ENCODE measurements at places on chromosomes 3 and 15.

DNA sequence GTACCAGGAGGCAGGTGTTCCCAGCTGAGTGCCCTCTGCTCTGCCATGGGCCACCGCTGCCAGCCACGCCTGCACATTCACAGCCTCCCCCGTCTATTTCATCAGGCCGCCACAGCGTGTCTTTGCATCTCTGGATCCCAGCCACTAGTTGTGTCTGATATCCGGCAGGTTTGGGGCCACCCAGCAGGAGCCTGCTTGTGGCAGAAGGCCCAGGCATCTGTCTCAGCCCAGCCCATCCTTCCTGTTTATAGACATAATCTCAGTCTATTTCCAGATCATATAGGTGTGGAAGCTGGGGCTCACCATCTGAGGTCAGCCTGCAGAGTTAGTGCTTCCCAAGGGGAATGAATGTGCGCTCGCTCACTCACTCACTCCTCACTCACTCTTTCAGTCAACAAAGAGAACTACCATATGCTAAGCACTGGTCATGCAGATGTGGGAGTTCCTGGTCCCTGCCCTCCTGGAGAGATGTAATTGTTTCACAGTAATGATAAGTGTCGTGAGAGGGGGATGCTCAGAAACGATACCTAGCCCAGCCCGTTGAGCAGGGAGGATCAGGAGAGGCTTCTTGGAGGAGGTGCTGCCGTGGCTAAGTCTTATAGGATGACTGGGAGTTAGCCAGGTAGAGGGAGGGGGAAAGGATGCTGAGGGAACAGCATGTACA is 60.6 kb downstream of the FGD5 start:
- no peak for DNase-seq

- no peak for DNase-seq
These were observed 6.3 kb downstream of the FBXL22 start for GRCh38 chr15:63603516-63603915.

- no peak for DNase-seq
These were observed 3.8 kb upstream of the OR4F15 start for GRCh38 chr15:101808201-101808600.

DNA sequence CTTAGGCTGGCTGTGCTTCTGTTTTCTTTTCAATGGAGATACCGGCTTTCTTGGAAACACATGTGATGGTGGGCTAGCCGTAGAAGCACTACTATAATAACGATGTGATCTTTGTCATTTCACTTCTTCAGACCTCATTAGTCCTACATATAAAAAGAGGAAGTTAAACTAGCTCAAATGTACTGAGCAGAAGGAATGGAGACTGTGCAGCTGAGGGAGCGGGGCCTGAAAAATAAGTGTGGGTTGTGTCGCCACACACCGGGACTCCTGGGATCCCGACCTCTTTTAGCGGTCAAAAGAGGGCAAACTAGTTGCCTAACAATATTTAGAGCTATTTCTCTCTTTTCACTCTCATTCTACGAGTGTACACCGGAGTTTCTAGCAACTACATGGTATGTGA is 1.0 kb upstream of the RNF7 start:
- no peak for DNase-seq

DNA sequence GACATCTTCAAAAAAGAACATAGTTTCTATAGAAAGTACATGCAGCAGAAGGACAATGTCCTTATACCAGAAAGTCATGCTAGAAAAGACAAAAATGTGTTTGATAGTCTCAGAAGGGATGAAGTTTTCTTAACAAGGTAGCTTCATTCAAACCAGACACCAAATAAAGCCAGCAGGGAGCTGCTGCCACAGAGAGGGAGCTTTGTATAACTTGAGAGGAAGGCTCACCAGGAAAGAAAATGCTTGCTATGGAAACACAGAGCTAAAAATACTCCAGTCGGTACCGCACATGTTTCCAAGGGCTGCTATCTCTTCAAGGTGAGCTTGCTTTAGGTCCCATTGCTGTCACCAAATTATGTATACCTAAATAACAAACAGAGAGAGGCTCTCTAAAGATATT is 1074.8 kb upstream of the ALCAM start:
- no peak for DNase-seq

- no peak for DNase-seq
These were observed 440 bp downstream of the DCBLD2 start for GRCh38 chr3:98901119-98901391.

- no peak for DNase-seq
These were observed 166.8 kb upstream of the TGFBR2 start for GRCh38 chr3:30439451-30440053.

DNA sequence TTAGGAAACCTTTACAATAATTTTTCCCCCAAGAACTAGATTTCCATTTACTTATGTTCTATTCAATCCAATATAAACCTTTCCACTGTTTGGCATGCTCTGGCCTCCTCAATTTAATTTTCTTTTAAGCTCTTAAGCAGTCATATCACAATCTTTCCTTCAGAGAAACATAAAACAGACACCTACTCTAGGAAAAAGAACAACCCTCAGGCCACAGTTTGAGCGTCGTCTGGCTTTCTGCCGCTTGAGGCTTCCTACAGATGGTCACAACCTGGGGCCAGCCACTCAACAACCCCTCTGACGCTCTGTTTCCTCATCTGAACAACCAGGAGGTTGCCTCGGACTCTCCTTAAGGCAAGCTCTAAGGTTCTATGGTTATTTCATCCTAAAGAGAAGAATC is 143.3 kb downstream of the ADAMTS17 start:
- DNase-seq, result no peak

DNA sequence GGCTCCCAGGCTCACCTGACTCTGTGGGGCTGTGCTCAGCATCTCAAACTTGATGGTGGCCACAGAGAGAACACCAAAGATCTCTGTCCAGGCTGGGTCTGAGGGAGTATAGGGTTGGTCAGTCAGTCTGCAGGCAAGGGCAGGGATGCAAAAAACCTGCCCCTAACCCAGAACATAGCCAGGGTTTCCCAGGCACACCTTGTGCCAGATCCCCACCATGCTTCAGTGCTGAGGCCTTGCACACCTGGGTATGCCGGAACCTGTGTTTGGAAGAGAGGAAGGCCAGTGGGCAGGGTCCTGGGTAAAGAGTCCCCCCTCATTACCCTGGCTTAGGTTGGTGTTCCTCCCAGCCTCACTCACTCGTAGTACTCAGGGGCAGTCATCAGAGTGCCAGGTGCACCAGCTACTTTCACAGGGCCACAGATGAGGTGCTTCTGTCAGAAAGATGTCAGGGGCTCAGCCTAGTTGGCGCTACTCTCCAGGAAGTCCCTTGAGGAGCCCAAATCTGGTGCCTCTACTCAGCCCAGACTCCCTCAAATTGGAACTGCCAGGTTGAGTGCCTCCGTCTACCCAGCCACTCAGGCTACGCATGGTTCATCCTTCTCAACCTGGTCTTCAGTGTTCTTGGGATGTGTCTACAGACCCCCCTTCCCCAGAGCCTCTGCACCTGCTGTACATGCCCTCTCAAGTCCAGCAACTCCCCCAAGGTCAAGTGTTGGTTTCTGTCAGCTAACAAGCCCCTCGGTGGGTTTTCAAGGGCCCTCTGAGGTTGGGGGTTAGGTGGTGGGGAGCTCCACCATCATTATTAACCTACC is 1.8 kb downstream of the DALRD3 start:
- no peak for DNase-seq

Data from fibroblast of the conjunctiva (primary cell).